CD8-positive, alpha-beta memory T cell (primary cell): ENCODE measurements at places on chromosomes 3 and 15.

DNA sequence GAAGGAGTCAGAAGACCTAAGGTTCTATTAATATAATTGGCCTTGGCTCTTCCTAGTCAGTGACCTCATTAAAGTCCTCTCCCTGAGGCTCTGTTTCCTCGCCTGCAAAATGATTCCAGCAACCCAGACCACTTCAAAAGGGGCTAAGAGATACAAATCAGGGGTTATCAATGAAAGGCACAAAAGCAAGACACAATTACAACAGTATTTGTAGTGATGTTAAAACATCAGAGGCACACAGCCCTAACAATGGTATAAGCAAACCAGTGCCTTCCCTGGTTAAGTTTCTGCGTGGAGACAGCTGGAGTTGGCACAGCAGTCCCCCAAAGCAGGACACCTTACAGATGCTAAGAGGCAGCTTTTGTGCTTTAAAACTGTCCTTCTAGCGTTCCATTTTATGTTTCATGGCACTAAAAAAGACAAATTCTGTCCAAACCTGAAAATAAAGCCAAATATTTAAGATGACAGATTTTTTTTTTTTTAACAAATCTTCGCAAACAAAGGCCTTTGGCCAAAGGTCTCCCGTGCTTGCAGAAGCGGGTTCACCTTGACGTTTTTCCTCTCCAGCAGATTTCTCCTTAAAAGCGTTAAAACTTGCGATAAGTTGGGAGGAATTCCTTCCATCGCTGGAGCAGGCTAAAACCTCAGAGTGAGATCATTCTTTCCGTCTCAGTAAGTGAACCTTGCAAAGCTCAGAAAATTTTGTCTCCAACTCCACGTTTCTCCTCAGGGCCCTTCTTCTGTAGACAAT lies 999 bp downstream of the ZNF280D start:
- DNase-seq = no peak

GRCh38 chr3:40771112-40771511 lies 246.4 kb downstream of the ZNF621 start:
- DNase-seq = no peak

DNA sequence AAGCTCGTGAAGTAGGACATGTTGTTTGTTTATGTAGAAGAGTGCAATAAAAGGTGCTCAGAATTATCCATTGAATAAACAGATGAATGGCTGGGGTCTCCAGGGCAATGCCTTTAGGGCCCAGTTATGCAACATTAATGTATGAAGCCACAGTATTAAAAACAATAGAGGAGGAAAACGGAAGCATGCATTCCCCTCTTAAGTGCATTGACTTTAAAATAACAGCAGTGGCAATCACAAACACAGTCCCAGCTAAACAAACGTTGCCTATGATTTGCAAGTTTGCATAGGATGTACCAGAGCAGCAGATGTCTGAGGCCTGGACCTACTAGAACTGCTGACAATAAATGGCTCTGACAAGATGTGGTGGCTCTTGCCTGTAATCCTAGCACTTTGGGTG lies 60.6 kb upstream of the GCNT3 start:
- DNase-seq = no peak

DNA sequence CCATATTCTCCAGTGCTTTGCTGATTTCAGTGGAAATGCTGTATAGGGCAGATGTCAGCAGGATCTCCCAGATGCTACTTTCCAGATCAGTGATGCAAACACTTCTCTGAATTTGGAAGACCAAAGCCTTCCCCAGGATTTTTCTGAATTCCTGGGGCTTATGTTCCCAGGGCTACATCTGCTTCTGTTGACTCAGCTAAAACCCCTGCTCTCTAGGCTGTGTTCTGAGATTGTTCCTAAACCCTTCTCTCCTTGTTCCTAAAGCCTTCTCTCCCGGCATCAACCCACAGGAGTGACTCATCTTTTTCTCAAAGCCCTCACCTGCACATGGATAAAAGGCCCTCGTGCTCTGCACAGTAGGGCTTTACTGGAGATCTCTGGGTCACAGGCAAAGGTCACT lies 35.5 kb downstream of the FAH start:
- DNase-seq = no peak

- DNase-seq = no peak
Observed at GRCh38 chr3:13547591-13548371, 1.1 kb upstream of the FBLN2 start.

GRCh38 chr15:45918839-45919238 lies 284.0 kb downstream of the SQOR start:
- no peak for DNase-seq

DNA sequence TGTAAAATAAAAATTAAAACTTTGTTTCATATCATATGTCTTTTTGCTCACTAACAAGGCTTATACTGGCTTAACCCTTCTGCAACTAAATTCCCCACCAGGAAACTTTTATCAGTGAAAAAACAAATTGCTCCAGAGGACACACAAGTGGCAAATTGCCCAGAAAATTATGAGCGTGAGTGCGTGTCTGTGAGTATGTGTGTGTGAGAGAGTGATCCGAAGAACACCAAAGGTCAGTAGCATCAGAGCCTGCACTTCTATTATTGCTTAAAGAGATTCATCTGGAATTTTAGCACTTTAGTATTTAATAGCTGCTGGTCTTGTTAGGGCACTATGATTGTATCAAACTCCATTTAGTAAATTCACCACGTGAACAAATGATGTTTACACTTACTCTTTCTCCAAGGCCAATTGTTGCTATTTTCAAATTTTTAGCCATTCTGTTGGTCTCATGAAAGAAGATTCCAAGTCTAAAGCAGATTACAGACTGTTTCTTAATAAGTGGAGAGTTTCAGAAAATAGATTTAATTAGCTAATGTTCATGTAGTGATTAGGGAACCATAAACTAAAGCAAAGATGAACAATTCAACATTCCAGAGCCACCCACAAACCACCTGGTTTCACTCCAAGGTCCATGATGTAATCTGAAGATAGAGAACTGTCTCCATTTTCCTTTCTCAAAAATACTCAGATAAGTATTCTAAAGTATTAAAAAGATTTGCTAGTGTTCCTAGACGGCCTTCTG lies 91.1 kb upstream of the IL12A start:
- DNase-seq = no peak

DNA sequence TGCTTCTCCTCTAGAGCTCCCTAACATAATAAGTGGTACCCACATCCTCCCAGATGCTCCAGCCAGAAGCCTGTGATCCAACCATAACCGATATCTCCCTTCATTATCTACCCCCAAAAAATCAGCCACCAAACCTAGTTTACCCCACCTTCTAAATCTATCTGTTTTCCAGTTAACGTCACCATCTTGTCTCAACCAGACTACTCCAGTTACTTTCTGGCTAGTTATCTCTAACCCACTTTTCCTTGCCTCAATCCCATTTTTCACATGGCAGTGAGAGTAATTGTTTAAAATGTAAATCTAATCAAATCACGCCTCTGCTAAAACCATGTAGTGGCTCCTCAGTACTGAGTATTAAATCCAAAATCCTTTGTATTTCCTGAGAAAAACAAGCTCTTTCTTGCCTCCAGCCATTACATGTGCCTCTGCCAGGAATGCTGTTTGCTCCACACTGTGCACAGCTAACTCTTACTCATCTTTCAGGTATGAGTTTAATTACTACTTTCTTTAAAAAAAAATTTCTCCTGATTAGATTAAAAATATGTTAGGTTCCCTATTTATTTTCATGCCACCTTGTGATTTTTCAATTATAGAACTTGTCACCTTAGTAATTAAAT lies 15.4 kb downstream of the CCDC54 start:
- no peak for DNase-seq

DNA sequence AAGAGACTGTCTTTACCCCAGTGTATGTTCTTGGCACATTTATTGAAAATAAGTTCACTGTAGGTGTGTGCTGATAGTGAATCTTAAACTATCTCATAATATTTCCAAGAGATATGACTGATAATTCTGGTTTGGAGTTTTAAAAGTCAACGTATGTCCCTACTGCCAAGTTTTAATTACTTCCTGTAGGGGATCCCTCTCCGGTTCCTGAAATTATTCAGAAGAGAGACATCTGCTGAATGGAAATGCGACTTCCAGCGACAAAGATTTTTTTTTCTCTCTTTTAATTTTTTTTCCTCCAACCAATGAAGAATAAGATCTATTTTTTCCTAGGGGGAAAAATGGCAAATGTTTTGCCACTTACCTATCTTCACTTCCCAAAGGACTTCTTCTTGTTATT lies 498.9 kb upstream of the TGFBR2 start:
- DNase-seq = no peak

GRCh38 chr3:27646896-27647295 lies 75.2 kb downstream of the EOMES start:
- DNase-seq = no peak

GRCh38 chr3:29775340-29775739 lies 494.5 kb downstream of the RBMS3 start:
- DNase-seq = no peak

- DNase-seq = no peak
Observed at GRCh38 chr3:41239587-41239986, 40.3 kb downstream of the CTNNB1 start.

GRCh38 chr15:68894208-68894607 lies 36.1 kb upstream of the SPESP1 start:
- no peak for DNase-seq

DNA sequence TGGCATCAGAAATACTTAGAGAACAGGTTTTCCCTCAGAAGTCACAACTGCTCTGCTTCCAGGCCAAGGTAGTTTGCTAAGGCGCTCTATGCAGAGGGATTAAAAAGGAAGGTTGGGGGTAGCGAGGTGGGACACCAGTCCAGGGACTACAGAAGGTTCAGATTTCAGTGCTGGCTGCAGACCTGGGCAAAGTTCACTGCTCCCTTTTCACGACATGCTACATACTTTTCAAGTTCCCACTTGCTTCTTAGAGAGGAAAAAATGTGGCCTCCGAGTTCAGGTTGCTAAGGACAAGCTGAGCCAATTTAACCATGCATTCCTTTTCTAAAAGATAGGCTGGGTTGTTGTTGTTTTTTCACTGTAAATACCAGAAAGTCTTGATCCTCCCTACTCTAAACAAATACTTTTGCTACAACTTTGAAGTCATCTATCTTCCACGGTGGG lies 158.6 kb upstream of the NR2F2 start:
- DNase-seq = no peak

DNA sequence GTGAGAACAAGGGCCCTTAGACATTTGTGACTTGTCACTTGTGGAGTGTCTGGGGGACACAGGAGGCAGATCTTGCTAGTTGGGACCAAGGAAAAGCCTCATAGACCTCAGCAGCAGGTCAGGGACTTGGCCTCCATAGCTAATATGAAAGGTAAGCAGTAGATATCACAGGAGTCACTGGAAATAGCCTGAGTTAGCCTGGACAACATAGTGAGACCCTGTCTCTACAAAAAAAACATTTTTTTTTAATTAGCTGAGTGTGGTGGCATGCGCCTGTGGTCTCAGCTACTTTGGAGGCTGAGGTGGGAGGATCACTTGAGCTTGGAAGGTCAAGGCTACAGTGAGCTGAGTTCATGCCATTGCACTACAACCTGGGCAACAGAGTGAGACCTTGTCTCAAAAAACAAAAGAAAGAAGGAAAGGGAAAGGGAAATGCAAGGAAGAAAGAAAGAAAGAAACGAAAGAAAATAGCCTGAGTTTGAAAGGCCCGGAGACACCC lies 37.1 kb upstream of the CLK3 start:
- no peak for DNase-seq

- no peak for DNase-seq
Observed at GRCh38 chr15:38823263-38823662, 258.6 kb upstream of the RASGRP1 start.

- DNase-seq = no peak
Observed at GRCh38 chr15:55237219-55238130, 40.7 kb upstream of the RSL24D1 start.

DNA sequence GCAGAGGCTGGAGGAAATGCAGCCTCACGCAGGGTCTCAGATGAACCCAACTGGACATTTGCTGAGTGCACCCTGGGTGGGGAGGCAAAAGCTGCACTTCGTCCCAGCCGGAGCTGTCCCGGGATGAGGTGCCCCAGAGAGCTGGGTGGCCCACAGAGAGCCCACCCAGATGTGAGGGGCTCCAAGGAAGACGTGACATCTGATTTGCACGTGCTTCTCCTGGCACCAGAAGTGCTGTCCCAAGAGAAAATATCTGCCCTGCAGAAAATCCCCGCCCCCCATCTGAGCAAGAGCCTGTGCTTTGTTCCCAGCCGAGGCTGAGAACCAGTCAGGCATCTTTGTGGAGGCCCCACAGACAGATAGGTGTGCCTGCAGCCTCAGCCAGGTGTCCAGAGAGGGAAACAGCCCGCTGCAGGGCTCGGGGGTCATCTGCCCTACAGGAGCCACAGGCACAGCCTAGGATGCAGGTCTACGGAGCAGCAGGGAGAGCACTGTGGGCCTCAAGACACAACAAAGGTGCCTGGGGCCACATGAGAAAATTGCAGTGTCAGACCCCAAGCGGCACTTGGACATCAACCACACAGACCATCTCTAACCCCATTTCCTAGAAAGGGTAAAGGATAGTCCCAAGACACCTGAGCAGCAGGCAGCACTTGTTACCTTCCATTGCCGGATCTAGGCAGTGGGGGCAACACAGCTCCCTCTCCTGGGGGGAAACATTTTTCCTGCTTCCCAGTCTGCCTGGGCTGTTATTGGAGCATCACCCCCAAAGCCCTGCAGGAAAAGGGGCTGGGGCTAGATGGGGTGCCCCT lies 5.8 kb downstream of the TMIE start:
- no peak for DNase-seq

GRCh38 chr15:64225804-64226203 lies 63.0 kb upstream of the PPIB start:
- no peak for DNase-seq

DNA sequence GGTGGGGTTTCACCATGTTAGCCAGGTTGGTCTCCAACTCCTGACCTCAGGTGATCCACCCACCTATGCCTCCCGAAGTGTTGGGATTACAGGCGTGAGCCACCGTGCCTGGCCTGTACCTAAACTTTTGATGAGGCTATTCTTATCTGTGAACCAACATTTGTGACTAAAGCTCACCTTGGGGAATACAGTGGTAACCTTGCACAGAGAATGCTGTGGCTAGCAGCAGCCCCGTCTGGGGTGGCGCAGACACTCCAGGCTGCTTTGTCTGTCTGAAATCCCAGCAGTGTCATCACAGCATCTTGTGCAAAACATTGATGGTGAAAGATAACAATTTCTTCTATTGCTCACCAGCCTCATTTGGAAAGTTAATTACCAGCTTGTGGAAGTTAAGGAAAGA lies 58.9 kb downstream of the CMTM8 start:
- peak; percentile 8 for DNase-seq

GRCh38 chr3:138688871-138689299 lies 80.3 kb downstream of the FAIM start:
- no peak for DNase-seq
